ENCODE measurements at places on chromosomes 7 and 10.

DNA sequence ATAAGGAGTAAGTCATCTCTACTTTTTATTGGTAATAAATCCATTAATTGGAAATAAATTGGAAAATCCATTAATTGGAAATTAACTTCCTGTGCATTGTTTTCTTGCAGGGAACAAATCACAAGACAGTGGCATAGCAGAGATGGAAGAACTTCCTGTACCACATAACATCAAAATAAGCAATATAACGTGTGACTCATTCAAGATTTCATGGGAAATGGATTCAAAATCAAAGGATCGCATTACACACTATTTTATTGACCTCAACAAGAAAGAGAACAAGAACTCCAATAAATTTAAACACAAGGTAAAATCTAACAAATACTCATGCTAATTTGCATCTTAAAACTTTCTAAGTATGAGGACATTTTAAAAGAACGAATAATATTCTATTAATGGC lies 57.8 kb downstream of the PHYHIPL start:
- DNase-seq: no peak

DNA sequence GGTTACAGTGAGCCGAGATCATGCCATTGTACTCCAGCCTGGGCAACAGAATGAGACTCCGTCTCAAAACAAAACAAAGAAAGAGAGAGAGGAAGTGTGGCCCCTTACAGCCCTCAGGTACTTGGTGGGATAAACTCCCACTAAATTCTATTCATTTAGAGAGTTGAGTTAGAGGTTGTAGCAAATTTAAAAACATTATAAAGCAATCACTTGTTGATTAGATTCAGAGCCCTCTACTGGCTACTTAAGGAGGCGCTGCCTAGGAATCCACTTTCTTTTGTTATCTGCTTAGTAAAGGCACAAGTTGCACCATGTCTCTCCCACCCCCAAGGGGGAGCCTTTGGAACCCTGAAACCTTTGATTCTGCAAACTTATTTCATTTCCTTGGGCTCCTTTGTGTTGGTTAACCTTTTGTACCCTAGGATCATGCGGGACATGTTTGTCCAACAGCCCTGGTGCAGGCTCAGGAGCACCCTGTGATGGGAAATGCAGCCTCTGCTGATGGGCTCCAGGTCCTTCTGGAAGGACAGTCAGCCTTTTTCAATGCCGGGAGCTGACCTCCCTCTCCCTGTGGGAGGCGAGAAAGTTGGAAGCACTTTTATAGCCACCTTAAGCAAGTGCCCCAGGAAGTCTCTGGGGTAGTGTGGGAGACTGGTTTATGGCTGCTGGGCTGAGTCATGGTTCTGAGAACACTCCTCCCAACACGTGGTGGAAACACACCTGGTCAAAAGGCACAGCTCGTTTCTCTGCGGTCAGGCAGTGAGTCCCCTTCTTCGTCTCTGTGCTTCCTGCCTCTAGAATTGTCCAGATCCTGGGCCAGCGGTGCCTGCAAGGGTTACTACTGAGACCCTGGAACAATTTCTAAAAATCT lies 2.3 kb downstream of the HKDC1 start:
- peak; percentile 41 for DNase-seq

- no peak for DNase-seq
Observed at GRCh38 chr7:133253519-133253875, 619 bp downstream of the EXOC4 start.

- no peak for DNase-seq
Observed at GRCh38 chr7:71454981-71455380, 323.0 kb downstream of the GALNT17 start.

- no peak for DNase-seq
Observed at GRCh38 chr7:131010029-131010716, 276.2 kb upstream of the KLF14 start.

DNA sequence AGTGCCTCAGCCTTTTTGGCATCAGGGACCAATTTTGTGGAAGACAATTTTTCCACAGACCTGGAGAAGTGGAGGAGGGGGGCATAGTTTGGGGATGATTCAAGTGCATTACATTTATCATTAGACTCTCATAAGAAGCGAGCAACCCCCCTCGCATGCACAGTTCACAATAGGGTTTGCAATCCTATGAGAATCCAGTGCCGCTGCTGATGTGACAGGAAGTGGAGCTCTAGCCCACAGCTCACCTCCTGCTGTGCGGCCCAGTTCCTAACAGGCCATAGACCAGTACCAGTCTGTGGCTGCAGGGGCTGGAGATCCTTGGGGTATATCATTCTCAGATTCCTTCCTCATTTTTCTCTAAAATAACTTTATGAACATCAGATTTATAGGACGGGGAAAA lies 50.8 kb downstream of the ATAD1 start:
- no peak for DNase-seq

- no peak for DNase-seq
Observed at GRCh38 chr7:83629117-83629880, 19.6 kb downstream of the SEMA3E start.

DNA sequence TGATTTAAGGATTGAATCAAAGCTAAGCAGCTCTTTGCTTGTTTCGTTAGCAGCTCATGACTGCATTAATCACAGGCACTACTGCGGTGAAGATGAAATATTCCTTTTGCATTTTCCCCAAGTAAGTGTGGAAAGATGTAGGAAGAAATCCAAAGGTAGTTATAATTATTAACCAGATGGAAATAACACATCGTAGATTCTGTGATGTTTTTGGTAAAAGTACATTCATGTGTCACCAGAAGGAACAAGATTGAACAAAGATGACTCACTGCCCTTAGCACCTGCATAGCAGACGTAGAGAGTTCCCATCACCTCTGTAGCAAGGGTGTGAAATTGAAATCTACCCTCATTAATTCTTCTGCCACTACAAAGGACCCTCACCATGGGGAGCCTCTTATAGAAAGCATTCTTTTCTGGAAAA lies 37.1 kb downstream of the SMURF1 start:
- DNase-seq: no peak

DNA sequence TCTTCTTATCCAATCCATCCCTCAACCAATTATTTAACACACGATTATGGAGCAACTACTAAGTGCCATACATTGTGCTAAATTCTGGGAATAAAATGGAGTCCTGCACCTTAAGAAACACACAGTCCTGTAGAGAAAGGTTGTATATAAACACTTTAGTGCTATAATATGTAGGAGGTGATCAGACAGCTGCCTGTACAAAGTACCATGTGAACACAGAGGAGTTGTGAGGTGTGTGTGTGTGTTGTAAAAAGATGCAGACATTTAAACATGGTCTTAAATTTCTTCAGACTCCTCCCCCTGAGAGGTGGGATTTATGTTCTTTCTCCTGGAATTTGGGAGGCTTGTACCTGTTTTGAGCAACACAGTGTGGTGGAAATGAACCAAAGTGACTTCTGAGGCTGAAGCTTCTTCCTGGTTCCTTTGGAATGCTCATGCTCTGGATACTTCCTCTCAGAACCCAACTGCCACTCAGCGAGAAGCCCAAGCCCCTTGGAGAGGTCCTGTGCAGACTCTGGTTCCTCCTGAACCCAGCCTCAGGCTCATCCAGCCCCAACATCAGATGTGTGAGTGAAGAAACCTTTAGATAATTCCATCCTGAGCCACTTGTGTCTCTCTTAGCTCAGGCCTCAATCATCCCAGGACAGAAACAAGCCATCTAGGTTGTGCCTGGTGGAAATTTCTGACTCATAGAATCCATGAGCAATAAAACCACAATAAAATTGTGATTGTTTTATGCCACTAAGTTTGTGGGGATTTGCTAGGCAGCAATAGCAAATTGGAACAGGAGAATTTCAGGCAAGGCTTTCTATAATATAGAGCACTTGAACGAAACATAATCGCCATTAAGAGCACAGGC lies 161.2 kb upstream of the FAM3C start:
- DNase-seq: no peak

- DNase-seq: no peak
Observed at GRCh38 chr7:75969182-75969581, 25.2 kb downstream of the TMEM120A start.

DNA sequence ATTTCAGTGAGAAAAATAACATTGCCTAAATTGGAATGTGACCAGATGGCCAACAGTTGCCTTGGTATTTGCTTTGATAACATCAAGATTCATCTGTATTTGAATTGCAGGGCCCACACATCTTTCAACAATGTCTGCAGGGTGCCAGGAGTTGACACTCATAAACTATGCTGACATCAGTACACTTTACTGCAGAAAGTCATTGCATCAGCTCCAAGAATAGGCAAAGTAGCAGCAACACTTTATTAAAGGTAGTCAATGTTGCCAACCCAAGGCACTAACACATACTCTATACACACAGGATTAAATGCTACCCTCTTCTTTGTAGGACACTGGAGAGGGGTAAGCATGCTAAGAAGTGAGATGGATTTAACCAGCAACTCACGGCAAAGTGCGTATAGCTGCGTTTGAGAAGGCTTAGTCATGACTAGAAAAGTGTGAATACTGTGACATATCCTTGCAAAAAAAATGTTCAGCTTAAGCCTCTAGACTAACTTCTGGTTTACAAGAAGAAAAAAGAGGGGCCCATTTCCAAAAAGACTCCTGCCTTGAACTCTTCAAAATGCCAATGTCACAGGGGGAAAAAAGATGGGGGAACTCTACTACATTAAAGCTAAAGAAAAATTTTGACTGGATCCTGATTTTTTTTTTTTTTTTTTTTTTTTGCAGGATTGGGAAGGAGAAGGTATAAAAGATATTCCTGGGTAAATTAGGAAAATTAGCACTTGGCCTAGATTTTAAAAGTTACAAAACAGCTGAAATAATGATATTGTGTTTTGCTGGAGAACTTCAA lies 2.2 kb downstream of the BBIP1 start:
- no peak for DNase-seq

DNA sequence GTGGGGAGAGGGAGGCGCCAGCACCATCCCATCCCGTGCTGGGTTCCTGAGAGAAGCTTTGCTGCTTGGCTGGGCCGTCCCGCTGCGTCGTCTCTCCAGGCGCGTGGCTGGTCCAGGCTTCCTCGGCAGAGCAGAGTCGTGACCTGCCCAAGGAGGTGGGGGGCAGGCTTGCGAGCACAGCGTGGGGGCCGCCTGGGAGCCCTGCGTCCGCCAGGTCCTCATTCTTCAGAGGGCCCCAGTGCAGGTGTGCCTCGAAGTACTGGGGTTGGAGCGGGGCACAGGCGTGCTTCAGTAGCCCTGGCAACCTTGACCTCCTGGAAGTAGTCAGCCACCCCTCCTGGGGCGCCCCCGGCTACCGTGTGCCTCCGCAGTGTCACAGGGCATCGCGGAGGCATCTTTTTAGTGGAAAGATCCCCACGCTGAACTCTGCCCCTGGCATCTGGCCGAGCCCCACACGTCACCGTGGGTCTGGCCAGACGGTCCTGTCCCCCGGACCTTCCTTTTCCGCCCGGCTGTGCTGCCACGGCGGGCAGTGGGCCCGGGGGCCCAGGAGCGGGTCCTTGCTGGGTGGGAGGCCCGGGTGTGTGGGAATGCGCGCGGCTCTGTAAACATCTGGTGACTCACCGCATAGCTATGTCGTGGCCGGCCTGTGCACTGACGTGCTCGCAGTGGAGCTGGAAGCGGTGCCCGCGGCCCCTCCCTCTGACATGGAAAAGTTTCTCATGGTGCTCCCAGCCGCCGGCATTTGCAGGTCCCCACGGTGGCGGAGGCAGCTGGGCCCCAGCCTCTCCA lies 6.4 kb downstream of the MAFK start:
- no peak for DNase-seq
